Sciatic nerve (tissue), 2 donors: ENCODE measurements at places on chromosomes 11 and 22. TPM values are rescaled to one million over a fixed set of nuclear protein-coding genes. Genes with fewer than 3 reads are reported as not detected.

The INSC gene
- total RNA-seq, result 8.3 TPM

The BTBD18 gene
- total RNA-seq, result not detected

The ANGPTL5 gene
- total RNA-seq, result 1.4 TPM

The OR2AT4 gene
- total RNA-seq, result 2.0 TPM

The PHF5A gene
- 26.9 TPM for total RNA-seq

The THY1 gene
- total RNA-seq, result 3.8 TPM

The BDNF gene
- total RNA-seq, result 0.18 TPM

The TBX1 gene
- 4.2 TPM for total RNA-seq

The VSIG10L2 gene
- total RNA-seq, result not detected

The CRYBB2 gene
- total RNA-seq, result not detected

The TRABD gene
- 22.8 TPM for total RNA-seq

The LMO1 gene
- 0.62 TPM for total RNA-seq

The PATE1 gene
- not detected for total RNA-seq

The KRTAP5-8 gene
- 0.49 TPM for total RNA-seq

The POU2AF2 gene
- 0.80 TPM for total RNA-seq

The C11orf21 gene
- 3.1 TPM for total RNA-seq

The SCARF2 gene
- 30.6 TPM for total RNA-seq

The KIAA0930 gene
- total RNA-seq, result 119 TPM

The PDGFB gene
- 24.2 TPM for total RNA-seq

The TRIM49D1 gene
- not detected for total RNA-seq

The SBF2 gene
- total RNA-seq, result 141 TPM

The MMP8 gene
- total RNA-seq, result 2.3 TPM
